NCI-H526 treated with DMSO at 0.1 percent for 48 hours (cell line): ENCODE measurements at places on chromosomes 3 and 15.

DNA sequence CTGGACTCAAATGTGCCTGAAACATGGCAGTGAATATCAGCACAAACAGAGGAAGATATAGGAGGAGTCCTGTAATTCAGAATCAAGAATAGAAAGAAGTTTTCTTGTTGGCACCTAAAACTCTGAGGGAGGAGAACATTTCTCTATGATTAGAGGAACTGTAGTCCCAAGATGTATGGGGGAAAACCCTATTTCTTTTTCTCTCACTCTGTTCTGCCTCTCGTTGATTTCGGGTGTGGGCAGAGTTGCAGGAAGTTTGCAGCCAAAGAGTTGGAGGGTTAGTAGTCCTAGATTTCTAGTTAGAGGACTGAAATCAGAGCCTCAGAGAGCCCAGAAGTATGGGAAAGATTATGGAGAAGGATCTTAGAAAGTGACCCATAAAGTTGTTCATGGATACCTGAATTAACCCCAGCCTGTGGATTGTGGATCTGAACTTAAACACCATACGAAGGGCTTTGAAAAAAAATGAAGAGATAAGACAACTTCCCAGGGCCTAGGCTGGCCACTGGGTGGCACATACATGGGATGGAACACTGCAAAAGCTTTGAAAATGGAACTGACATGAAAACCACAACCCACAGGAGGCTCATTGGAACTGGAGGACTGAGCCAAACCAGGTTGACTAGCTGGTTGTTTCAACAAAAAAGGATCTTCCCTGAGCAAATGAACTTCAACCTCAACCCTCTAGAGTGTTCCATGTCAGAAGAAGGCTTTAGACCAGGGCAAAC is 34.6 kb downstream of the FMN1 start:
- no peak for DNase-seq

DNA sequence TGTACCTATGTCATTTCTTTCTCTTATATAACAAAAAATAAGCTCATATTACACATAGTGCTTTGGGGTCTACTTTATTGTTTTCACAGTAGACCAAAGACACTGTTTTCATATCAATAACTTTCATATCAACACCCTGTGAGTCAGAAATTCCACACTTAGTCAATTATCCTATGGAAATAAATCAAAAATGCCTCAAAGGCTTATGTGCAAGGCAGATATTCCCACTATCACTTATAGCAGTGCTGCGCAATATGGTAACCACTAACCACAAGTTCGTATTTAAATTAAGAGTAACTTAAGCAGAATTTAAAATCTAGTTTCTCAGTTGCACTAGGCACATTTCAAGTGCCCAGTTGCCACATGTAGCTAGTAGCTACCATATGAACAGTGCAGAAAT is 15.9 kb downstream of the SCG3 start:
- no peak for DNase-seq

GRCh38 chr3:126349611-126350501 is 7.4 kb downstream of the KLF15 start:
- DNase-seq: no peak

DNA sequence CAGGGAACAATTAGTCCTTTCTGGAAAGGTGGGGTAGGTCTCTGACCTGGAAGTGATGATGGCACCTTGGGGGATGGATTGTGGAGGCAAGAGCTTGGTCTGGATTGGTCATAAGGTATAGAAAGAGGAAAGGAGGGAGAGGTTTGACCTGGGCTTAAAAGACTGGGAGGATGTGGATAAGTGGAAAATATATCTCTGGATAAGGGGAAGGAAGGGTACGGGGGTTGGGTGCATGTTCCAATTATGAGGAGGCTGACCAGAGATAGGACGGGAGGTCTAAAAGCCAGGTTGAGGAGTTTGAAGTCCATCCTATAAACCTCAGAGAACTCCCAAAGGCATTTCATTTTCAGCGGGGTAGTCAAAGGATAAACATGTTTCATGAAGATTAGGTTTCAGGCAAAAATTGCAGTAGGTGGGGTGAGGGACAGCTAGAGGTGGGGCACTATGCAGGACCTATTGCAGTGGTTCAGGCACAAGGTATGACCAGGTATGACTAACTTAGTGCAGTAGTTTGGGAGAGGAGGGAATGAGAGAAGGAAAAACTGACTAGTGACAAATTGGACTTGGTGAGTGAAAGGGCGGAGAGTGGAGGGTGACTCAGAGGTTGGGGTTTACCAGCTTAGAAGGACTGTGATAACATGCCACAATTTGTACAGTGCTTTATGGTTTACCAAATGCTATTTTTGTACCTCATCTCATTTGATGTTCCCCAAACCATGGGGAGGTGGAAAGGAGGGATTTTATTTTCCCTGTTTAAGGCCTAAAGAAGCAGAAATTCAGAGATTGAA is 10.7 kb downstream of the PDE8A start:
- DNase-seq: no peak

- peak; percentile 29 for DNase-seq
These were observed 59.1 kb downstream of the TRIM42 start for GRCh38 chr3:140736863-140737460.

DNA sequence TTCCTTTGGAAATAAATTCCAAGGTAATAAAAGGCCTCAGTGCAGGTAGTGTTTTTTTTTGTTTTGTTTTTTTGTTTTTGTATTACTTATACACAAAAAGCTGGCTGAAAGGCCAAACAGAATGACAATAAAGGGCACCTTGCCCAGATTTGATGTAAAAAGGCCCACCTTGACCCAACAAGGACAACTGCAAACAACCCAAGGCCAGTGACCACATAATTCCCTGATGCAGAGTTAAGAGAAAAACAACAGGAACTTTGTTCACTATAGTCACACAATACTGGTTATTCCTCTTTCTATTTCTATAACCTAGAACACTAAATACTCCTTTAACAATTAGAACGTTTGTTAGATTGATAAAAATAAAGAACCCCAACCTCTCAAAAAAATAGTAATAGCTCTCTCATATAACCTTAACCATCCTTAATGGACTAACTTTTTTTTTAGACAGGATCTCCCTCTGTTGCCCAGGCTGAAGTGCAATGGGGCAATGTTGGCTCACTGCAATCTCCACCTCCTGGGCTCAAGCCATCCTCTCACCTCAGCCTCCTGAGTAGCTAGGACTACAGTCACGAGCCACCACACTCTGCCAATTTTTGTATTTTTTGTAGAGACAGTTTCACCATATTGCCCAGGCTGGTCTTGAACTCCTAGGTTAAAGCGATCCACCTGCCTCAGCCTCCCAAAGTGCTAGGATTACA is 113.3 kb downstream of the MAGI1 start:
- DNase-seq: no peak

GRCh38 chr15:27336676-27337075 is 365.7 kb downstream of the GABRG3 start:
- DNase-seq: no peak

DNA sequence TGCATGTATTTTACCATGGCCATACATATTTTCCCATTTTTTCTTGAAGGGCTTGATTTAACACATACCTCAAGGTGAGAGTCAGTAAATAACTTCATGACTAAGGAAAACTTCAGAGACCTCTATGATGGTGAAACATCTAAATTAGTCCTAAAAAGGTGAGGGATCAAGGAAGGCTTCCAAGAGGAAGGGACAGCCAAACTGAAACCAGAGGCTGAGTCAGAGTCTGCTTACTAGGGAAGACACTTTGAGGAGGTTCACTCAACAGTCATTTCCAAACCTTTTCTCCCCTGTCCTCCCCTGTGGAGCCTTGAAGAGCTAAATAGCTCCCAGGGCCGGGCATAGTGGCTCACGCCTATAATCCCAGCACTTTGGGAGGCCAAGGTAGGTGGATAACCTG is 206.6 kb downstream of the SHQ1 start:
- DNase-seq: no peak

DNA sequence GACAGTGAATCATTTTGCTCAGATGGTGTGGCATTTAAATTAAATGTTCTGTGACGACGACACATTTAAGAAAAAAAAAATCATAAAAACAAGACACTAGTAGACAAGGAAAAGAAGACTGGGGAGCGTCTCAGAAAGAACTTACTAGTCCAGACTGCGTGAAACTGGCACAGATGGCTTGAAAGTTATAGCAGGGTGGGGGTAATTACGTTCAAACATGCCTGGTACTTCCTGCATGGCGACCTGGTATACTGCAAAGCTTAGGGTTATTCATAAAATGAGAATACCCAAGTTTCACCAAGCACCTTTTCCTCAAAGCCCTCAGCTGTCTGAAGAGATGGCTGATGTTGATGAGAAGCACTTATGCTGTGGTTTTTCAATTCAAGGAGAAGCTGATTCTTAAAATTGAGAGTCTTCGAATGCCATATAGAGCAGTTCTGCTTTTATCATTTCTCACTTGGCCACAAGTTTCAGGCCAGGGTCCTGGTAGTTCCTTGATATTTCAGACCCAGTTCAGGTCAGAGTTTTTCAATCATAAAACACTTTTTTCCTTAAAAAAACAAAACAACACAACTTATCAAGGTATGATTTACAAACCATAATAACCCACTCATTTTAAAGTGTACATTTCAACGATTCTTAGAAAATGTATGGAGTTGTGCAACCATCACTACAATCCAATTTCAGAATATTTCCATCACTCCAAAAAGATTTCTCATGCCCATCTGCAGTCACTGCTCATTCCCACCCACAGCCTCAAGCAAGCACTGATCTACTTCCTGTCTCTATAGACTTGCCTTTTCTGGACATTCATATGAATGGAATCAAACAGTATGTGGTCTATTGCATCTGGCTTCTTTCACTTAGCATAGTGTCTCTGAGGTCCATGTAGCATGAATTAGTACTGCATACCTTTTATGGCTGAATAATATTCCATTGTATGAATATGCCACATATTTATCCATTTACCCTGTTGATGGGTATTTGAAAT is 24.7 kb downstream of the PCOLCE2 start:
- DNase-seq: no peak

DNA sequence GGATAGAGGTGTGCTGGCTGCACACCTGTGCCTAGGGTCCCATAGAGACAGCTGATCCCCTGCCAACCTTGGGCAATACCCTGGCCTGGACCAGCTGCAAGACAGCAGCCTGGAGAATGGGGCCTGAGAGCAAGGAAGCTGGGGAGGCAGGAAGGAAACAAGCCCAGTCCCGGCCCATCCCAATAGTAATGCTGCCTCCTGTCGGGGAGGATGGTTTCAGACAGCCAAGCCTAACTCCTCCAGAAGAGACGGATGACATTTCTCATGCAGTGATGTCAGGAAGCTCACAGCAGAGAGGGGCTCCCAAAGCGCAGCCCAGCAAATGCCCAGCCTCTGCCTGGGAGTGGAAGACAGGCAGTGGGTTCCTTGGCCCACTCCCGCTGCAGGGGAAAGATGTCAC is 408.8 kb downstream of the OCA2 start:
- DNase-seq: no peak

DNA sequence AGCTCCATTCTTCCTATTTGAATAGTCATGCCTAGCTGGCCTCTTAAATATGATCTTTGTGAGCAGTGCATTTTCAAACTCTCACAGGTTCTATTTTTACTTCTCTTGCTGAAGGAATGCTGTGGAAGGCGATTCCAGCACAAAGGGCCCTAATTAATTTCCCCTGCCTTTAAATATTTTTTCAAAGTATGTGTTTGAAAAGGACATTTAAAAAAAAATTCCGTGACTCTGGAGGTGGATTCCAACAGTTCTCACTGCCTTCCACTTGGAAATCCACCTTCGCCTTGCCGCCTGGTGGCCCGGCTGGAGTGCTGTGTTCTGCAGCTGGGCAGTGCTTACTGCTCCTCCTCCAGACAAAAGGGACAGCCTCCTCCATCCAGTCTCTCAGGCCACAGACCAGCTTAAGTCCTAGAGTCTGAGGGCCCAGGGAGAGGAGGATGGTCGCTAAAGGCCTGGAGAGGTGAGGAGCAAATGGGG is 61.5 kb upstream of the CORO2B start:
- no peak for DNase-seq

DNA sequence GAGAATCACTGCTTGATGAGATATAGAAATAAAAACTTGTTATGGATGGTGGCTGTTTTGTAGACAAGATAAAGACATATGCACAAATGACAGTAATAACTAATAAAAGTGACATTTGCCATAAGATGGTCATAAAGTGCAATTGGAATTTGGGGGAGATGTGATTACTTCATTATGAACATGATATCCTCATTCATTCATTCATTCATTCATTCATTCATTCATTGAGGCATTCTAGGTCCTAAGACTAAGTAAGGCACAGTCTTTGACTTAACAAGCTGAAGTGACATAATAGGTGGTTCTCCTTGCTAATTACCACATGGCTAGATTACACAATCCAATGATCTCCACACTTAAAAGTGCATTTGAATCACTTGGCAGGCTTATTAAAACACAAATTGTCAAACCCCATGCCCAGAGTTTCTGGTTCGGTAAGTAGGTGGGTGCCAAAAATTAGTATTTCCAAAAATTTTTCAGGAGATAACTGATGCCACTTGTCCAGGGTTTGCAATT is 18.9 kb downstream of the RAP2B start:
- no peak for DNase-seq

DNA sequence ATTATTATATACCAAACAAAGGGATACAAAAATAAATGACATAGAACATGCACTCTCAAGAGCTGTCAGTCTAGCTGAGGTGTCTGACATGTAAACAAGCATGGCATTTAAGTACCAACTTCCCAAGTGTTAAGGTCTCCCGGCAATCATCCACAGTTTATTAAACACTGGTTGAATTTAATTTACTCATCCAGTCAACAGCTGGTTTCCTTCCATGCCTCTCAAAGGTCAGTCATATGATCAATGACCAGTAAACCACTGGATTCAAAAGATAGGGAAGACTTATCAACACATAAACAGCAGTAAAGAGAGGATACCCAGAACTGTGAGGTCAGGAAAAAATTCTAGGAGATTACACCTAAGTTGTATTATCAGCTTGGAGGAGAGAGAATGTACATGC is 80.4 kb downstream of the ADAM10 start:
- DNase-seq: no peak

DNA sequence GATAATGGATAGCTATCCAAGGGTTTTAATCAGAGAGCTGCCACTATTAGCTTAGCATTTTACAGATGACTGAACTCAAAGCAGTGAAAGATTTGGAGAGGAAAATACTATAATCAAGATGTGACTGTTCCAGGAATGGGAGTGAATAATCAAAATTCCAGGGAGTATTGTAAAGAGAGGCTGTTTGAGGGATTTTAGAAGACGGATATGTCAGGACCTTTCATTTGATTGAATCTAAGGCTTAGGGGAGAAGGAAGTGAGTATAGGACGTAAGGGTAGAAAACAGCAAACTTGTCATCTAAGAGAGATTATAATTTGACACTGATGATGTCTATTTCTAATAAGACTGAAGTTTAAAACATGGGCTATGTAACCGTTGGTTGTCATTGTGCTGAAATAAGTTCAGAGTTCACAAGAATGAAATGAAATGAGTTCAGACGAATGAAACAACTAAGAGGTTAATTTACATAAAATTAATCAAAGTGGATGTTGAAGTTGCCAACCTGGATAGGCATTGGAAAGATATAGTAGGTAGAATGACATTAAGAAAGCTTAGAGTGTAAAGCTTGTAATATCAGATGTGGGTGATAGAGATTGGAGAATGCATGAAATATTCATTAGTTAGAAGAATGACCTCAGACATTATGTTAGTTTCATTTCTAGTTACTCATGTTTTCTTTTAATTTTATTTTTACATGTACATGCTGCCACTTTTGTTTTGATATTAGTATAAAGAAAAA is 842.8 kb downstream of the SI start:
- DNase-seq: no peak
